Kidney (tissue), 22 donors: ENCODE measurements at places on chromosomes 16 and 17. TPM values are rescaled to one million over a fixed set of nuclear protein-coding genes. Genes with fewer than 3 reads are reported as not detected.

- DNase-seq = peak; percentile 41
Measured at GRCh38 chr17:57612202-57613071, 132.7 kb downstream of the CCDC182 start.

Gene ACSM2A
- 59.3 TPM for total RNA-seq

Gene SLC6A2
- 0.09 TPM for total RNA-seq

Gene BCAR1
- total RNA-seq = 123 TPM

DNA sequence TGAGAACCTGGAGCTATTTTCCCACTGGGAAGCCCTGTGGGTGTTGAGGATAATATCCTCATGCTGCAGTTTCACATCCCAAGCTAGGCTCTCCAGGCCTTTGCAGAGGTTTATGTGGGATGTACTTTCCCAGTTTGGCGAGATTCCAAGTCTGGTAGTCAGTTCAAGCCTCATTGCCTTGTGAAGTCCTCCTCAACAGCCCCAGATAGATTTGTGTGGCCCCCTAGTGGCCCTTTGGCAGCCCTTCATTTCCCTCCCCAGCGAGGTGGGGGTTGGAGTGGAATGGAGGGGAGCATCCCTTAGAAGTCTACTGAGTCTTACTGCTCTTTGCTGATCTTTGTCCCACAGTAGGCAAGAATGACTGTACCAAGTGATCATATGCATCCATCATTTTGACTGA, 137.9 kb downstream of the CDH11 start:
- peak; percentile 38 for DNase-seq

GRCh38 chr17:76179496-76180467, 38.7 kb upstream of the FOXJ1 start:
- no peak for DNase-seq

GRCh38 chr17:29571883-29572681, 3.6 kb downstream of the TP53I13 start:
- peak; percentile 78 for DNase-seq

DNA sequence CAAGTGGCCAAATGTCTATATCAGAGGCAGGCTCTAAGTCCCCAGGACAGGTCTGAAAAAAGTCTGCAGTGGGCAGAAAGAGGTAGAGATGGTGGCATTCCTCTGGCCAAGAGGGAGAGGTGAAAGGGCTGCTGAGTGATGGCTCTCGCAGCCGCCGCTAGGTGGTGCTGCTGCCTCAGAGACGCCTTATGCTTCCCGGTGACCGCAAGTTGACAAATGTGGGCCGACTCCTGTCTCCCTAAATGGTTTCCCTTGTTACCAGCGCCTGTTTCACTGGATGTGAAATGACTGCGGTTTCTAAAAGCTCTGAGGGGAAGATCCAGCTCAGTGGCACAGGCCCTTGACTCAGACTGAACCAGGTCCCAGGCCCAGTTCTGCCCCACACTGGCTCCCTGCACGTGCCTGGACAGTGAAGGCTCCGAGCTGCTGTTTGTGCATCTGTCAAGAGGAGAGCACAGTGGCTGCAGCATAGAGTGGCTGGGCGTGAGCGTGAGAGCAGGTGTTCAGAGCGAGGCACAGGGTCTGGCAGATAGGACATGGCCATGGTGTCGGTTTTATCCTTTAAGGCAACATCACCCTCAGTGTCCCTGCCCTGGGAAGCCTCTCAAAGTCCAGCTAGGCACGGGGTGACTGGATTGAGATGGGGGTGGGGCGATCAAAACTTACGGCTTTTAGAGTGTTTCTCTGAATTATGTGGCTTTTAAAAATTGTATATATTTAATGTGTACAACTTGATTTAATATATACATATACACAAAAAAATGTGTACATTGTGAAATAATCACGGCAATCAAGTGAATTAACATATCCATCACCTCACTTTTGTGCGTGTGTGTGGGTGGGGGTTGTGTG, 19.9 kb downstream of the CLEC16A start:
- peak; percentile 92 for DNase-seq

Gene KRTAP4-6
- total RNA-seq = not detected

GRCh38 chr16:47507701-47508100, 46.6 kb downstream of the PHKB start:
- DNase-seq = no peak

- no peak for DNase-seq
Measured at GRCh38 chr17:31369266-31369665, 22.2 kb upstream of the RAB11FIP4 start.

DNA sequence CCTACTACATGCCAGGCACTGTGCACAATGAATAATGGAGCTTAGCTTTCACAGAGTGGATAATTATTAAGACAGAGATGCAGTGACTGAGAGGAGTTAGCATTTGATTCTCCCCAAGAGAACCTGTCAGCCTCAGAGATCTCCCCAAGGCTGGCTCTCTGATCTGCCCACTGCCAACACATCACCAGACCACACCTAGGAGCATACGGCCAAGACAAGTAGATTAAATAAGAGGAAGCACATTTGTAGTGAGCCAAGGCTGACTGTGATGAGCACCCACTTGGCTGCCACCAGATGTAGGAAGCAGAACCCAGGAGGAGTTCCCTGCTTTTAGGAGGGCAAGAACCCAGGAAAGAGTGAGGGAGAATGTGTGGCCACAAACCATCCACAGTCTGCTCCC, 130.1 kb downstream of the SPACA3 start:
- no peak for DNase-seq

Gene PYY
- not detected for total RNA-seq

DNA sequence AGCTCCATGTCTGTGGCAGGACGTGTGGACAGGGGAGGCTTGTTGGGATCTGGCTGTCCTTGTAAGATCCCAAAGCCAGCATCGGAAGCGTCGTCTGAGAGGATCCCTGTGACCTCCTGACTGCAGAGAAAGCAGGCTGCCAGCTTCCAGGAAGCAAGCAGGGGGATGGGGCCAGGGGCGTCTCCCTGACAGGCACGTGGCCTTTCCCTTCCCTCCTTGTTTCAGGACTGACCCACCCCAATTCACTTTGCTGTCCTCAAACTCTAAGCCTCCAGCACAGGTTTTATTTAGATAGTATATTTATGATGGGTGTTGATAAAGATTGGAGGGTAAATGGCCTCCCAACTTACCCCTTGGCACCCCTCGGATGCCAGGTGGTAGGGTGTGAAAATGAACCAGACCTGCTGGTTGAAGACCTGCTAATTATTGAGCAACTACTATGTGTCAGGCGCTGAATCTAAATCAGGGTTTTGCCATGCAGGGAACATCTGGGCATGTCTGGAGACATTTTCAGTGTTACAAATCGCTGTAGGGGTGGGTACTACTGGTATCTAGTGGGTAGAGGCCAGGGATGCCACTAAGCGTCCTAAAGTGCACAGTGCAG, 24.5 kb downstream of the SOCS1 start:
- no peak for DNase-seq

- peak; percentile 83 for DNase-seq
Measured at GRCh38 chr17:67993153-67993997, 2.9 kb downstream of the C17orf58 start.

- no peak for DNase-seq
Measured at GRCh38 chr17:42287305-42287976, 857 bp upstream of the STAT5A start.

- no peak for DNase-seq
Measured at GRCh38 chr16:73616166-73616753, 568.3 kb upstream of the ZFHX3 start.

Gene KRTAP4-3
- not detected for total RNA-seq

Gene GGT6
- total RNA-seq = 16.8 TPM

DNA sequence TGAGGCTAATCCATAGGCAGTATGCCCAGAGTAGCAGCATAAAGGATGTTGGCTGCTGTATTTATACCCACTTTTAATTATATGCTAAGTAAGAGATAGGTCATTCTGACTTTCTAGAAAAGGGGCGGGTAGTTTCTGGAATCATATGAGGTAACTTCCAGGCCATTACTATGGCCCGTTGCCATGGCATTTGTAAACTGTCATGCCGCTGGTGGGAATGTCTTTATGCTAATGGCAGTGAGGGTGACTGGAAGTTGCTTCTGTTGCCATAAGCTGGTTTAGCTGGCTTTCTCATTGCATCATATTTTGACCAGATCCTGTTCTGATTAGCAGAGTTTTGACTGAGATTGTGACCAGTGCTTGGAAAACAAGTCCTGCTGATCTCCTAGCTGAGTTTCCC, 929.6 kb upstream of the CDH8 start:
- DNase-seq = no peak

- no peak for DNase-seq
Measured at GRCh38 chr17:48800626-48801217, 16.3 kb downstream of the TTLL6 start.

DNA sequence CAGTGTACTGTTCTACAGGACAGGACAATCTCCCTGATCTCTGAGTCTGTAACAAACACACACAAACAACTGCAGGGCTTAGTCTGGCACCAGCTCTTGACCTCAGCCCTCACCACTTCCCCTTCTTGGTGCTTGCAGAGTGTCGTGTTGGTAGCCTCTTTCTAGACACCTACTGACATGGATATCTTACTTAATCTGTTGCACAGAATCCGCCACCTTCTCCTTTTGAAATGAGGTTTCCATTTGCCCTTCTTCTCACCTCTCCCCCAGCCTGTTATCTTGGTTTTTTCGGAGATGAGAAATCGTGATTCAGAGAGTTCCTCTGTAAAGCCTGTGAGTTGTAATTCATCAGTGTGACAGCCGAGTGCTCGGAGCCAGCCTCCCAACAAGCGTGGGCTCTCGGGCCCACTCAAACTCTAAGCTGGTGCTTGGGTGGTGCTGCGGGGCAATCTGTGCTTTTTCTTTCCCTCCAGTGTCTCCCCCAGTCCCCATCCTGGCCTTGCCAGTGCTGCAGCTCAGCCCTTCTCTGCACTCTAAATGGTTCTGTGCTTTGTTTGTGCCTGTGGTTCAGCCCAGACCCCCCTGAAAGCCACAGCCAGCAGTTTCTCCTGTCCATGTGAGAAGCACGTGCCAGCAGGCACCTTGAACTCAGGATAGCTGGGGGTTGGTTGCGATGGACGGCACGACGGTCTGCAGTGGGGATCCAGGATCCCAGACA, 28.1 kb downstream of the KIAA0513 start:
- no peak for DNase-seq

- no peak for DNase-seq
Measured at GRCh38 chr17:68700421-68700820, 99.3 kb upstream of the FAM20A start.

Gene SLFN14
- 0.09 TPM for total RNA-seq

DNA sequence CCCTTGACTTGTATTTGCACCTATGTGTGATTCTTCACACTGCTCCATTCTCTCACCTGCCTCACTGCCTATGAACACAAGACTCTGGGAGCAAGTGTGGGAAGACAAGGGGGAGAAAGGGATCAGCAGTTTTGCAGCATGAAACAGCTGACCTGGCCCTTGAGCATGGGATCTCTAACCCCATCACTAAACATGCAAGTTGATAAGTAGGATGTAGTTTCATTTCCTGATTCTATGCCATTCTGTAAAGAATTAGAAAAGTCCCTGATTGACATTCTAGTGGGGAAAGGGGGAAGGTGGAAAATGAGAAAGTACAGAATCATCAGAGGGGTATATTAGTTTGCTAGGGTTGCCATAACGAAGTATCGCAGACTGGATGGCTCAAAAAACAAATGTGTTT, 25.3 kb upstream of the MYOCD start:
- no peak for DNase-seq

GRCh38 chr17:10067446-10068143, 130.8 kb downstream of the GAS7 start:
- no peak for DNase-seq

Gene TAT
- total RNA-seq = not detected

- DNase-seq = no peak
Measured at GRCh38 chr16:89841275-89841674, 13.0 kb downstream of the SPIRE2 start.

Gene C1QL1
- 0.76 TPM for total RNA-seq
